ENCODE measurements at places on chromosomes 4 and X.

- DNase-seq = no peak
These were observed 22.7 kb downstream of the CXCL1 start for GRCh38 chr4:73891739-73892405.

DNA sequence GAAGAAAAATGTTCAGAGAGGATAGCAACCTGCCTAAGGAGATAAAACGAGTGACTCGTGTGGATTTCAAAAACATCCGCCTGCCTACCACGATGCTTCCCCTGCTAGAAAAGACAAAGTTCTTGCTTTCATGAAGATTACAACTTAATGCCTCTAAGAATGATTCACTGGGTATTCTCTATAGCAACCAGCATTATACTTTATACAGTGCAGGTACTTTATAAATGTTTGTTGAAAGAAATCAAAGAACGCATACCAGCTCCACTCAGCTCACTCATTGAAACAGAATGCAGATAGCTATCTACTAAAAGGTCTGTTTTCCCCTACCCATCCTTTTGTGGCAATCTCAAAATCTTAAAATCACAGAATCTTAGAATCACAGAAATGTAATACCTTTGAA lies 33.7 kb downstream of the GASK1B start:
- DNase-seq = no peak

GRCh38 chr4:89616382-89616781 lies 220.6 kb downstream of the SNCA start:
- no peak for DNase-seq

GRCh38 chr4:39950861-39951481 lies 26.7 kb downstream of the PDS5A start:
- no peak for DNase-seq

- DNase-seq = no peak
These were observed 117.4 kb upstream of the LIMCH1 start for GRCh38 chr4:41420541-41420940.
